IPS DF 6.9 (cell line): ENCODE measurements at places on chromosomes 1 and 21.

DNA sequence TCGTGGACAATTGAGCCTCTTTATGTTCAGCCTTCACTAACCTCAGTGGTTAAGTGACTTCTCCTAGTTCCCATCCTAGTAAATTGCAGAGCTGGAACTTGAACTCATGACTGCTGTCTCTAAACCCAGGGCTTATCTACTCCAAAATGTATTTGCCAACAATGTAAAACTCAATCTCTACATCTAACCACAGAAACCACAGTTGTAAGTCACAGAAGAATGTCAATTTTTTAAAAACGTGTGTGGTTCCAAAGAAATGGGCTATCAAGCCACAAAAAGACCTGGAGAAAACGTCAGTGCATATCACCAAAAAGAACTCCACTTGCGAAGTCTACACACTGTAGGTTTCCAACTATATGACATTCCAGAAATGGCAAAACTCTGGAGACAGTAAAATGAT, 172.6 kb upstream of the HMCN1 start:
- no peak for DNase-seq

- DNase-seq, result no peak
These were observed 2112.9 kb downstream of the NCAM2 start for GRCh38 chr21:23111070-23111600.

DNA sequence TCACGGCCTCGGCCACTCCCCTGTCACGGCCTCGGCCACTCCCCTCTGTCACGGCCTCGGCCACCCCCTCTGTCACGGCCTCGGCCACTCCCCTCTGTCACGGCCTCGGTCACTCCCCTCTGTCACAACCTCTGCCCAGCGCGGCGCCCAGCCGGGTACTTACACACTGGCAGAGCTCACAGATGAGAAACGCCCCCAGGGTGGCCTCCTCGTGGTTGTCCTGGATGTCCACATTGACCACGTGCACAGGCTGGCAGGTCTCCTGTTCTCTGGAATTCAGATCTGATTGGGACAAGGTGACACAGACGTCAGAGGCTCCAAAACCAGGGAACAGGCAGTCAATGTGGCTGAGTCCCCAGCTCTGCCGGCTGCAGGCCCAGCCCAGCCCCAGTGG, 3.3 kb upstream of the TMEM240 start:
- no peak for DNase-seq

GRCh38 chr1:177301425-177302124, 130.8 kb downstream of the BRINP2 start:
- DNase-seq, result no peak

- no peak for DNase-seq
These were observed 14.6 kb downstream of the TFAP2E start for GRCh38 chr1:35587736-35588135.

- DNase-seq, result no peak
These were observed 13.5 kb downstream of the ASAP3 start for GRCh38 chr1:23470282-23471070.

- DNase-seq, result no peak
These were observed 45.7 kb downstream of the CAPN9 start for GRCh38 chr1:230792691-230793462.

- DNase-seq, result no peak
These were observed 65.1 kb upstream of the RGL1 start for GRCh38 chr1:183739741-183740271.

- no peak for DNase-seq
These were observed 7.4 kb upstream of the MPL start for GRCh38 chr1:43329995-43330751.

DNA sequence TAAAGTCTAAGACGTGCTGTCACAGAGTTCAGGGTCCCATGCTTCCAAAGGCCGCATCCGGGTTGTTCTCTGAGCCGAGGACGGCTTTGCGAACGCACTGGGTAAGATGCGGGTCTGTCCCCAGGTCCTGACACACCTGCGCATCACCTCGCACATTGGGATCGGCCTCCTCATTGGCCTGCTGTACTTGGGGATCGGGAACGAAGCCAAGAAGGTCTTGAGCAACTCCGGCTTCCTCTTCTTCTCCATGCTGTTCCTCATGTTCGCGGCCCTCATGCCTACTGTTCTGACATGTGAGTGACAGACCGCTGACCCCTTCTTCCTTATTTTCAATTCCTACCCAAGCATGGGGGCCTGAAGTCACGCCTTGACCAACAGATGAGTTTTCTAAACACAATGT, 25.3 kb downstream of the TFF3 start:
- no peak for DNase-seq

DNA sequence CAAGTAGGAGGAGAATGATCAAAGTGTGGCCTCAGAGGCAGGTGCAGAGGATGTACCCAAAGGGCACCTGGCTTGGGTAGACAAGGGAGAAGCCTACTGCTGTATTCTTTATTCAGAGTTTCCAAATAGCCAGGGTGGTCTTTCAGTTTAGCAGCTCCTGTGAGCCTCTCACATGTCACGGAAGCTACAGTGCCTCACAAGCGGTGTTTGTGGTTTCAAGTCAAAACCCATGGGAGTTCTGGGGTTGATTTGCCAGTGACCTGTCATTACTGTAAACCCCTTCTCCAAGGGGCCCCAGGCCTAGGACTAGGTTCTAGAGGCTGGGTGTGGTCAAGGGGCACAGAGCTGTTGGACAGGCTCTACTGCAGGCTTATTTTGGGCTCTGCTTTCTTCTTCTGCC, 10.2 kb upstream of the IL10 start:
- DNase-seq, result no peak

- no peak for DNase-seq
These were observed 19.5 kb downstream of the ATF3 start for GRCh38 chr1:212628046-212628445.

GRCh38 chr1:153661111-153661708, 2.7 kb downstream of the SNAPIN start:
- no peak for DNase-seq

DNA sequence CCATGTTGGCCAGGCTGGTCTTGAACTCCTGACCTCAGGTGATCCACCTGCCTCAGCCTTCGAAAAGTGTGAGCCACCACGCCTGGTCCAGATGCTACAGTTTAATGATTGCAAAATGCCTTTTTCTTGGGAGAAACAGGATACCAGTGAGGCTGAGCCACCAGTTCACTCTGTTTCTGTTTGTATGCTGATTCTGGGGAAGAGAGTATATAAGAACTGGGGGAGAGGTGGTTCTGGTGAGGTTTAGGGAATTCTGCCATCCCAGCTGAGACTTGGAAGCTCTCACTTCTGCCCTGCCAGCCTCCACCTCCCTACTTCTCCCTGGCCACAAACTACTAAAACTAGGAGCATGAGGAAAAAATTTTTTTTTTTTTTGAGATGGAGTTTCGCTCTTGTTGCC, 8.1 kb upstream of the PMF1 start:
- DNase-seq, result no peak

DNA sequence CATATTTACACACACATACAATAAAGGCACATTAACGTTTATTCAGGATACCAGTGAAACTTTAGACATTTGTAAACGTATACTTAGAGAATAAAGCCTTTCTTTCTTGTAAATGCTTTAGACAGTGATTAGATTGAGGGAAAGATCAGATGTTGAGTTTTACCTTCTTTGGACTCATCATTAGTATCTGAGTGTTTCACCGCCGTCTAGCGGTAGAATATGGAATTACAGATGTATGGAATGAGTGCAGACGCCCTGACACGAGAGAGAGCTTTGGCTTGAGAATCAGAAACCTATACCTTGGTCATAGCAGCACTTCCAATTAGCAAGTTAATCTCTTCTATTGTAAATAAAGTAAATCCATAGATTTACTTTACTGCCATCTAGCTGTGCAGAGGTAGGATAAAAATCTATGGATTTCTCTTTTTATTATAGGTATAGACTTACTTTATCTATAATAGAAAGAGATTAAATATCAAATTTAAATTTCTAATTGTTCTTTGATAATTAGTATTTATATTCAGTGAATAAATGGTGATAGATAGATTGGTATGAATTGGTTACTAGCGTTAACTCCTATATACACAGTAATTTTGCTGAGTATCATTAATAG, 12.6 kb downstream of the FLG2 start:
- DNase-seq, result peak; percentile 16

DNA sequence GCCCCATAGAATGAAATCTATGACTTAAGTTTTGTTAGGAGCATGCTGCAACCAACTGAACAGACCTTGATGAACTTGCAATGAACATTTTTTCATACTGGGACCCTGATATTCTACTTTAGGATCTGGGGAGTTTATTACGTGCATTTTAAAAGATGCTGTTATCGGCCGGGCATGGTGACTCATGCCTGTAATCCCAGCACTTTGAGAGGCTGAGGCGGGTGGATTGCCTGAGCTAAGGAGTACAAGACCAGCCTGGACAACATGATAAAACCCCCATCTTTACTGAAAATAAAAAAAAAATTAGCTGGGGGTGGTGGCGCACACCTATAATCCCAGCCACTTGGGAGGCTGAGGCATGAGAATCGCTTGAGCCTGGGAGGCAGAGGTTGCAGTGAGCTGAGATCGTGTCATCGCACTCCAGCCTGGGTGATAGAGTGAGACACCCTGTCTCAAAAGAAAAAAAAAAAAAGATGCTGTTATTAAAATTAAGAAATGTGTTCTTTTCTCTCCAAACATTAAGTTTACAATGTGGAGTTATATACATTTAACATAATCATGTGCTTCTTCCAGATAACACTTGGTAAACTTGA, 7.1 kb downstream of the MPZL1 start:
- DNase-seq, result no peak

DNA sequence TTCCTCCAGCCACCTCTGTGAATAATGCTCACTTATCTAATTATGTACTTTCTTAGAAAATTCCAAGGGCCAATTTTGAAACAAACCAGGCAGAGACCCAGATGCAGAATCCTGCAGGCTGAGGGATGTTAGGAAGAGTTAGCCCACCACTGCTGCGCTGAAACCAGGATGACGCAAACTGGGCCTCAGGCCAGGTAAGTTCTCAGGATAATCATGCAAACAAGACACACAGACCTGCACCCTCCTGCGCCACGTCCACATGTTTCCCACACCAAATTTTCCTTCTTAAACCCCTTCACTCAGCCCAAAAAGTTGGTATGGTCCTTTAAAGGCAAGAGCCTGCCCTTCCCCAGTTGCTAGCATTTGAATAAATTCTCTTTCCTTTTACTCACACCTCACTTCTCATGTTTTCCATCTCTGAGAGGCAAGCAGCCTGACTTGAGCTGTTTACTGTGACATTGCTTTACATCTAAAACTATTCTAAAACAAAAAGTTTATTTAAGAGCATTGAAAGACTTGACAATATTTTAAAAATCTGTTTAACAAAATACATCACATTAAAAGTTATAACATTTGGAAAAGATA, 887.1 kb downstream of the LRRIQ3 start:
- no peak for DNase-seq

DNA sequence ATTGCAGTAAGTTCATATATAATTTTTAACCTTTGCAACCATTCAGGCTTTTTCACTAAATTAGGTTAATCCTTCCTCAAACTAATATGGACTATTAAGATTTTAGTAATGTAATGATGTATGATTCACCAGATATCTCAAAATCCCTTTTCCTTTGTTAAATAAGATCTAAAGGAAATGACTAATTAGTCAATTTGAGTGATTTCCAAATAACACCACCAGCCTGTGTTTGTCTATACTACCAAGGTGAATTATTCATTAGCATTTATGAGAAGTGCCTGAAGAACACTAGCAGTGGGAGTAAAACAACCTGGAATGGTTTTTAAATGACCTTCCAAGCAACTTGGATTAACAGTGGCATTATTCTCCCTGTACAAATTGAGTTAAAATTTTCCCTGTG, 670.6 kb upstream of the PKN2 start:
- DNase-seq, result no peak

- DNase-seq, result no peak
These were observed 1265.9 kb downstream of the BRINP3 start for GRCh38 chr1:189211742-189212141.

GRCh38 chr1:171355727-171356126, 41.7 kb downstream of the FMO4 start:
- DNase-seq, result no peak

GRCh38 chr1:86419277-86419903, 4.6 kb upstream of the CLCA2 start:
- DNase-seq, result peak; percentile 25

DNA sequence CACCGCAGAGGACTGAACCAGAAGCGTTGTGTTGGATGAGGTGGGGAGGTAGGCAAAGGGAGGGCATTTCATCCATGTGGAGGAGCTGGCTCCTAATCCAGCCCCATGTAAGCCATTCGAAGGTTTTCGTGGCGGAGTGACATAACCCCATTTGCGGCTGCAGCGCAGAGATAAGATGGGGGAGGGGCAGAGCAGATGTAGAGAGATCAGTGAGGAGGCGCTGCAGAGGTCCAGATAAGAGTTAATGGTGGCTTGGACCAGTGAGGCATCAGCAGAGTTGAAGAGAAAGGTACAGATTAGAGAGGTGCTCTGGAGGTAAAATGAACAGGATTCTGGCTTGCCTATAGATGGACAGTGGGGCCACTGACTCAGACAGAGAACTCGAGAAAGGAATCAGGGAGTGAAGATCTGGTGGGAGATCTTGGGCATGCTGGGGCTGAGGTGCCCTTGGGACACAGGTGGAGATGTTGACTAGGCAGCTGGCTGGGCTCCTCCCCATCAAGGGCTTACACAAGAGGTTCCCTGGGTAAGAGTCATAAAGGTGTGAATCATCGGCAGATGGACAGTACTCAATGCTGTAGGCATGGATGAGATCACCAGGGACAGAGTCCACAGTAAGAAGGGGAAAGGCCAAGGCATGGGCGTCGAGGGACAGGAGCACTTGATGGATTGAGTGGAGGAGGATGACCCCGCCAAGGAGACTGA, 7.8 kb upstream of the PTPRF start:
- DNase-seq, result no peak
